CD8-positive, alpha-beta memory T cell (primary cell): ENCODE measurements at places on chromosomes 7 and 10.
A peak's percentile ranks its signal among the peaks of the same experiment; 100 is the strongest.

DNA sequence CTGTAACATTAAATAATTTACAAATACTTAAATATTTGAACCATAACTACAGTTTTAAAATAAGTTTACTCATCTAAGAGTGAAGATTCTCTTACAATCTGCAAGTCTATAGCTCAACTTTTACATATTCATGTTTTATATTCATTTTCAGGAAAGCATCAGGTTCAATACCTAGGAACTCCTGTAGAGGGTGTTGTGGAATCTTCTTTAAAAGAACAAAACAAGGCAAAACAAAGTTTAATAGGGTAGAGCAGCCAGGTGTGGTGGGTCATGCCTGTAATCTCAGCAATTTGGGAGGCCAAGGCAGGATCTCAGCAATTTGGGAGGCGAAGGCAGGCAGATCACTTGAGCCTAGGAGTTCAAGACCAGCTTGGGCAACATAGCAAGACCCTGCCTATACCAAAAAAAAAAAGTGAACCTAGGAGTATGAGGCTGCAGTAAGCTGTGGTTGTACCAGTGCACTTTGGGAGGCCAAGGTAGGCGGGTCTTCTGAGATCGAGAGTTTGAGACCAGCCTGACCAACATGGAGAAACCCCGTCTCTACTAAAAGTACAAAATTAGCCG lies 45.1 kb downstream of the ST8SIA6 start:
- DNase-seq, result no peak

- no peak for DNase-seq
Measured at GRCh38 chr7:44796034-44796503, 412 bp upstream of the PPIA start.

- DNase-seq, result no peak
Measured at GRCh38 chr7:44320794-44321371, 4.5 kb downstream of the CAMK2B start.

DNA sequence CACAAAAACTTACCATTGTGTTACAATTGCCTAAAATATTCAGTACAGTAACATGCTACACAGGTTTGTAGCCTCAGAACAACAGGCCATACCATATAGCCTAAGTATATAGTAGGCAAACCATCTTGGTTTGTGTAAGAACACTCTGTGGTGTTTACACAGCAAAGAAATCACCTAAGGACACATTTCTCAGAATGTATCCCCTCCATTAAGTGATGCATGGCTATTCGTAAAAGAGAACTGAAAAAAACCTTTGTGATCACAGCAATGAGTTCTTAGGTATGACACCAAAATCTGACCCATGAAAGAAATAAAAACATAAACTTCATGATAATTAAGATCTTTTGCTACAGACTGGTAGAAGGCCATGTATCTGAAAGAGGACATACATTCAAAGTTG lies 121.5 kb downstream of the JMJD1C start:
- DNase-seq, result no peak

DNA sequence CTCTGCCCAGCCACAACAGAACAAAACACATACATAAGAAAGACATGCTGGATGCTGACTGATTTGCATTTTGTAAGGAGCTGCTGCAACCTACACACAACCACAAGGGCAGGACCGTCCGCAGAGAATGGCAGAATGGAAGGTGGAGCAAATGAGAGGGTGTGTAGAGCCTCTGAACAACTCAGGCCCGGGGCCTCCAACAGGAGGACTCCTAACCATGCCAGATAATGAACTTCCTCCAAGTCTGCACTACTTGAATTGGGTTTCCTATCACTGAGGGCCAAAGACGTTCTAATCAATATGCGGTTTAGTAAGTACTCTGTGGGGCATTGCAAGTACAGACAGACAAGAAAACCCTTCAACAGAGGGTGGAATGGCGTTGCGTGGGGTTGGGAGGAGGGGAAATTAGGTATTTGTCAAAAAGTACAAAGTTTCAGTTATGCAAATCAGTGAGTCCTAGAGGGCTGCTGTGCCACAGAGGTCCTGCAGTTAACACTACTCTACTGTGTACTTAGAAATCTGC lies 14.6 kb downstream of the VOPP1 start:
- no peak for DNase-seq

- DNase-seq, result no peak
Measured at GRCh38 chr10:131891196-131891928, 9.4 kb upstream of the PPP2R2D start.

GRCh38 chr7:156640257-156640948 lies at the start of gene RNF32:
RNF32 (plus strand) TSS chr7:156640774; CDS start chr7:156643878, 3,104 bp downstream.
- DNase-seq, result peak; percentile 95
